AG08395 (cell line): ENCODE measurements at places on chromosomes 6 and 20.

DNA sequence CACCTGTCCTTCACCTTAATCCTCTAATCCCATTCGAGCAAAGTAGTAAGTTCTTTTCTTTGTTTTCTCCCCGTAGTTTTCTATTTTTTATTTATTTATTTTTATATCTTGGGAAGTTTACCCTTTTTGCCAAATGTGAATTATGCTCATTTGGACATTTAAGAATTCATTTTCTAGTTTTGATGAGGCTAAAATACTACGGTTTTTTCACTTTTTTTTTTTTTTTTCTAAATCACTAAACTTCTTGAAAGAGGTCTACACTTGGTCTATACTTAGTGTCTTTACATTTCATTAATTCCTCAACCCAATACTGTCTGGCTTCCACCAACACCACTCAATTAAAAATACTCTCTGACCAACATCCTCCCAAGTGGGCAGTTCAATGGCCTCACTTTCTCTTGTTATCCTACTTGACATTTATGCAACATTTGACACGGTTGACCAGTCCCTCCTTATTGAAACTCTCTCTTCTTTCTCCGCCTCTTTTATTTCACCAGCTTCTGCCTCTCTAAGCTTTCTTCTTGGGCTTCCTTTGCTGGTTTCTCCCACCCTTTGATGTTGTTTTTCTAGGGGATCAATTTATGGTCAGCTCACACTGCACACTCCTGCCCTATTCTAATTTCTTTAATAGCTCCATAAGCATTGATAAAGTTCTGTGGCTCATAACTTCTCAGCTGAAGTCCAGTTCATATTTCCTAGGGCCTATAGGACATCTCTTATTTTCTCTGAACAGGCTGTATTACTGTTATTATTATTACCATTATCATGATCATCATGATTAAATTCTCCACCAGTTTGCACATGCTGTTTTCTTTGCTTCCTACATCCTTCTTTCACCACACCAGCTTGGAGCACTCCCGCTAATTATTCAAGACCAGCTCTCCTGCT, 72.6 kb upstream of the CITED2 start:
- no peak for DNase-seq

DNA sequence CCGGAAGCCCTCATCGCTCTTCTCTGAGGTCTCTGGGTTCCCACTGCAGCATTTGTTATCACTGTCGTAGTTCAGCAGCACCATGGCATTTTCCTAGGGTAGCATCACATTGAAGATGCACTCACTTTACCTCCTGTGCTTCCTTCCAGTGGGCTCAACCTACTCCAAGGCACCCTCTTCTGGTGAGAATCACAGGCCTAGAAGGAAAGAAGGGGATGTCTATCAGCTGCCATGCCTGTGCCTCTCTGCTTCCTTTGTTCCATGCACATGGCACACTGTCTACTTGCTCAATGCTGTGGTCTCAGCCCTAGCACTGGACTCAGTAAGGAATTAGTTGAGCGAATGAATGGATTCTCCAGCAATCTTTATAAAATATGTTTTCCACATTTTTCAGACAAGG, 22.6 kb downstream of the CST4 start:
- DNase-seq = no peak

DNA sequence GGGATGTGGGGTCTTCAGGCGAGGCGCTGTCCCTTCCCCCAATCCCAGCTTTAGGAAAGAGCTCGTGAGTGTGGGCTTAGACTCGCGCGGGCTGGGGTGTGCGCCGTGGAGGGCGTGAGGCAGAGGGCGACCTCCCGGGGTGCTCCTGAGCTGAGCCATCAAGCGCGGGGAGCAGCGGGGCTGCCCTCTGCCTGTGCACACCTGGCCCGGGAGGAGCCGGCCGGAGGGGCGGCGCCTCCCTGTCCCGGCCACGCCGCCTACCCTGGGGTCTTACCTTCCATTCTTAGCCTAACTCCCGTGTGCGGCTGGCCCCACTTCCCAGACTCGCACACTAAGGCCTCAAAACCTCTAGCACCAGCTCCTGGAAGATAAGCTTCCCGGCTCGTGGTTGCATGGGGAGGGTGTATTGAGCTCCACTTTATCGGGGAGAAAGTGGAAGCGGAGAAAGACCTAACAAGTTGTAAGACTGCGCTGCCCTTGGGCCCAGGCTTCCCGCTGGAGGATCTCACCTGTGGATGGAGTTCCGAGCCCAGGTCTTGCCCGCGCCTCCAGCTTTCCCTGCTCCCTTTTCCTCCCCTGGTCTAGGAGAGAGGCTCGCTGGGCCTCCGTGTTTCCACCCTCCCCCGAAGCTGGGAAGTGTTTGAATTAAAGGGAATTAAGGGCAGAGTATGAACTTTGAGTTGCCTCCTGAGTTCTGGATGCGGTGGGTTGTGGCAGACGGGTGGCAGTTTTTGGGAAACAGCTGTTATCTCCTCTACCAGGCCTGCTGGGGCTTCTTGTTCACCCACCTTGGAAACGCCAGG, 1.2 kb downstream of the DNMT3B start:
- DNase-seq = no peak

GRCh38 chr20:52481443-52481842, 289.9 kb upstream of the ZFP64 start:
- DNase-seq = no peak

- peak; percentile 22 for DNase-seq
Measured at GRCh38 chr6:110875548-110876169, 1.1 kb downstream of the AMD1 start.

DNA sequence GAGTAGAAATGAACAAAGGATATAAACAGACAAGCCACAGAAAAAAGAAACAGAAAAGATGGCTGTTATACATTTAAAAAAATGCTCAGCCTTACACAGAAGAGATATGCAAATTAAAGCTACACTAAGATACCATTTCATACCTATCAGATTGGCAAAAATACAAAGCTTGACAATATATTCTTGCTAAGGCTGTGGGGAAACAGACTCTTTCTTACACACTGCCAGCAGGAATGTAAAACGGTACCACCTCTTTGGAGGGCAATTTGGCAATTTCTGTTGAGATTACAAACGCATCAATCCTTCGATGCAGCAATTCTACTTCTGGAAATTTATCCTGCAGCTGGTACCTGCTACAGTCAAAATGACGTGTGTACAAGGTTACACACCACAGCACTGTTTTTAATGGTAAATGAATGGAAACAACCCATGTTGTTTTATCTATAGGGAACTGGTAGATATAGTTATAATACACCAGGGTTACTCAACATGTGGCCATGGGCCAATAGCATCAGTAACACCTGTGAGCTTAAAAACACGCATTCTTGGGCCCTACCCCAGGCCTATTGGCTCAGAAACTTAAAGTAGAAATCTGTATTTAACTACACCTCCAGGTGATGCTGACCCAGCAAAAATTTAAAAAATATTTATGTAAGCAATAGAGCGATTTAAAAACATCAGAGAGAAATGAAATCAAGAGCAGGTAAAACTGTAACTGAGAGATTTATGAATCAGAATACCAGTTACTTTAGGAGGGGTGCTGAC, 53.3 kb downstream of the TRAM2 start:
- no peak for DNase-seq

DNA sequence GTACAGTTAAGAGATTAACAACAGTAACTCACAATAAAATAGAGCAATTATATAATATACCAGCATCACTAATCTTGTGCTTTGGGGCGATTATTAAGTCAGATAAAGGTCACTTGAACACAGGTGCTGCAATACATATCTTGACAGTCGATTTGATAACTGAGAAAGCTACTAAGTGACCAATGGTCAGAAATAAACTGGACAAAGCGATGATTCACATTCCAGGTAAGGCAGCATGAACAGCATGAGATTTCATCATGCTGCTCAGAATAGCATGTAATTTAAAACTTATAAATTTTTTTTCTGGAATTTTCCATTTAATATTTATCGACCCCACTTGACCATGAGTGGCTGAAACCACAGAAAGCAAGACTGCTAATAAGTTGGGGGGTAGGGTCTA, 15.9 kb upstream of the ADGRF5 start:
- DNase-seq = no peak

DNA sequence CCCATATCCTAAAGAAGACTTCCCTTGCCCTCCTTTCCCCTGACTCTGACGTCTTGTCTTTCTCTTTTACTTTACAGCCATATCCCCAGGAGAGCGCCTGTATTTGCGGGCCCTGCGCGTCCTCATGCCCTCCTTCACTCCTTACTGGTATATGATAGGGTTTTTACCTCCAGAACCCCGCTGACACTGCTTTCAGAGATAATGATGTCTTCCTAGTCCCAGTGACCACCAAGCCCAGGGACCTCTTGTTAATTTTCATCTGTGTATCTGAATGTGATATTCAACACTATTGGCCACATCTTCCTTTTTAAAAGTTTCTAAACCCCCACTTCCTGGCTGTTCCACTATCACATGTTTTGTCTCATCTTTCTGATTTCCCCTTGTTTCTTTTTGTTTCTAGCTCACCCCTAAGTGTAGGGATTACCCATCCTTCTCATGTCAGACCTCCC, 102.0 kb downstream of the HIVEP1 start:
- DNase-seq = no peak

DNA sequence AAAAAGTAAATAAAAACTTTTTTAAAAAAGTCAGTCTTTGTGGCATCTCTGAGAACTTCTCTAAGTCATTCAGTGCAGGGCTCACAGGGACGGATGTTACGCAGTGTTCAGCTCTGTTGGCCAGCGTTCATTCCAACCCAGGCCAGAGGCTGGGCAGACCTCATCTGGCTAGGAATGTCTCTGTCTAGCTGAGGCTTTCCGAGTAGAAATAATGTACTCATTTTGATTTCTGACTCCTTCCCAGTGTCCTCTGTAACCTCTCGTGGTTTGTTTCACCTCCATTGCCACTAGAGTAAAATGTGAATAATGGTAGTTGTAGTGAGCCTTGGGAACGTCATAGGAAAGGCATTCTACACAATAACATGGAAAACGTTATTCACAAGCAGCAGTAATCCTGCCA, 135.1 kb downstream of the TMEM242 start:
- no peak for DNase-seq

GRCh38 chr20:59664421-59664941, 60.1 kb downstream of the PHACTR3 start:
- DNase-seq = no peak

GRCh38 chr20:39210341-39211036, 248.3 kb downstream of the DHX35 start:
- no peak for DNase-seq

- no peak for DNase-seq
Measured at GRCh38 chr20:5164645-5165625, 38.1 kb downstream of the CDS2 start.

DNA sequence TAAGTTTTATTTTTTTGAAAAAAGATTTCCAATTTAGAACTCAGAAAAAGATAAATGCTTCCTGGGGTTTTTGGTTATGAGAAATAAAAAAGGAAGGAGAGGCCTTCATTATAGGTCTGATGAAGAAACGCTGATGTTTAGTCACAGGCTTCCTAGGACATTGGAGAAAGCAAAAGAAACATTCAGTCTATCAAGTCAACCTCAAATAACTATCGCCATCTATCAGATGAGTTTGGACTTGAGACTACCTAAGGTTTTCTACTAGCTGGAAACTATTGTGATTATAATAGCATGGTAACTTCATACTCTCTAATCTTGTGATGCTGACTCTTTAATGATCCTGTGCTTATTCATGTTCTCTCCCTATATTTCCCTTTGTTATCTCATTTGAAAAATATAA, 171.3 kb downstream of the TPBG start:
- DNase-seq = no peak

DNA sequence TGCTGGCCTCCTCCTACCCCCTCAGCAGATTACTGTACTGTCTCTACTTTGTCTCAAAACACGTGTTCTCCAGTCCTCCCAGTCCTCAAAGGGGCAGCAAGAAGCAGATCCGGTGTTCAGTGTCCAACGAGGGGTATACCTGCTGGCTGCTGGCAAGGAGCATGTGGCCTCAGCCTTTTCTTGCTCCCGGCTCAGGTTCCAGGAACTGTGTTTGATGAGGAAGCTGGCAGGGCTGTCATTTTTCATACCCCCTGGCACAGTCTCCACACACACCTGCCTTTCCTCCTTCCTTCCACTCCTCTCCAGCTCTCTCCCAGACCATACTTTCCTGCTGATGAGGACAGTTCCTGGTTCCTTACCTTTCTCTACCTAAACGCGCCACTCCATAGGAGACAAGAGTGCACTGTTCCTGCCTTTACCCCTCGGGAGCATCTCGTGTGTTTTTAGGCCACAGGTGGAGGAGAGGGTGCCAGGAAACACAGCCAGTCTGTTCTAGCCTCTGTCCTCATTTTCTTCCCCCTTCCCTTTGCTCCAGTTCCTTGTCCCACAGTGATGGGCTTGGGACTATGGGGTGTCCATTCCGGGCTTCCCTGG, 77.2 kb downstream of the SSR1 start:
- no peak for DNase-seq

DNA sequence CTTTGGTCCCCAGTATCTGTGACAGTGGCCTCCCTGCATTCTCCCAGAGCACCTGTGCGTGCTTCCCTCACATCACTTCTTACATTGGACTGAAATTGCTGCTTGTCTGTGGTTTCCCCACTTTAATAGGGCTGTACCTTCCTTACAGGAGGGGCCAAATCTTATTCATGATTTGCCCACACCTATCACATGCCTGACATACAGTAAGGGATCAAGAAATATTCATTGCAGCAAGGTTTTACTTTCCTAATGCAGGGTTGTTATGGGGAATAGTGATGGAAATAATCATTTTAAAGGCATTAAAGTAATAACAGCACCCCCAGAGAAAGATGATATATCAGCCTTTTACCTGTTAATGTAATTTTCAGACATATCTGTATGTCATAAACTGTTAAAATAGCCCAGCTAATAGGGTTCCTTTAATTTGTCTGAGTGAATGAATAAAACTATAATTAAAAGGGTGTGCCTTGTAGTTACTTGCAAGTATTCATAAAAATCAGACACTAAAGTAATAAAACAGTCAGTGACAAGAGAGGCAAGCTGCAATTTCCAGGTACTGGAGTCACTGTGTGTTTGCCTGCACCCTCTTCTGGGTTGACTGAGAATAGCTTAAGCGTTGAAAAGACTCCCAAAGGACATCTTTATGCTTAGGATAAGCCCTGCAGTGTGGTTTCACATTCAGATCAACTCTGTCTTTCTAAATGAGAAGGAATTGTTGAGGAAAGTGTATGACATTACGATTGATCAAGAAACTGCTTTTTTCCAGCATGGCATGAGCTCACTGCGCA, 182.7 kb downstream of the PHACTR1 start:
- no peak for DNase-seq

- no peak for DNase-seq
Measured at GRCh38 chr6:109306733-109307132, 75.5 kb downstream of the CD164 start.

DNA sequence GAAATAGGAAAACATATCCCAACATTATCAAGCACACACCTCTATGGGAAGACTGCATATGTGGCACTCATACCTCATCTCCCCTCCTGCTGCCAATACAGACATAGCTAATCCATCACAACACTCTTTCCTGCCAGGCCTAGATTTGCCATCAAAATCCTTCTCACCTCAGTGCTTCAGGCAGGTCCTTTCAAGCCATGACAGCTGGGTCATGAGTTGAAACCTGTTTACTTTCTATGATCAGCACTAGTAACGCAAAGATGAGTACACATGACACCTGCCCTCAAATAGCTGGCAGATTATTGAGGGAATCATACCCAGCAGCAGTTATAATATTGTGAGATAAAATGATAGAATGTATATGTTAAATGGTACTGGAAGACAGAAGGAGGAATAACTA, 183.1 kb downstream of the AIG1 start:
- DNase-seq = no peak

GRCh38 chr6:28240471-28240870, 11.6 kb downstream of the ZKSCAN4 start:
- no peak for DNase-seq
